ENCODE measurements at places on chromosomes 7 and 10.
A peak's percentile ranks its signal among the peaks of the same experiment; 100 is the strongest.

DNA sequence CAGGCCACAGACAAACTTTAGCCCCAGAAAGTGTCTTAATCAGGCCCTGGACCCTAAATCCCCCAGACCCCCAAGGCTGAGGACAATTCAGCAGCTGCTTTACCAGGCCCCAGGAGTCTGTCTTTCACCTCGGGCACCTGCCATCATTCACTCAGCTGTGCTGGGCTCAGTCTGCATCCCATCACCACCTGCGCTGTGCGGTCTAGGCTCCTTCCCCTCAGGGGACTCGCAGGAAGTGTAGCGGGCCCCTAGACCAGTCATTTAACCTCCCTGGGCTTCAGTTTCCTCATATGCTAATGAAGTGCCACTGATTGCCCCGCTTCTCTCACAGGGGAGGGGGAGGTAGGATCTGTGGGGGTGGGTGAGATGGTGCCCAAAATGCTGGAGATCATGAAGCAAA, 76.4 kb upstream of the ZMIZ1 start:
- no peak for DNase-seq

GRCh38 chr10:120394446-120394845, 62.6 kb upstream of the PLPP4 start:
- no peak for DNase-seq

DNA sequence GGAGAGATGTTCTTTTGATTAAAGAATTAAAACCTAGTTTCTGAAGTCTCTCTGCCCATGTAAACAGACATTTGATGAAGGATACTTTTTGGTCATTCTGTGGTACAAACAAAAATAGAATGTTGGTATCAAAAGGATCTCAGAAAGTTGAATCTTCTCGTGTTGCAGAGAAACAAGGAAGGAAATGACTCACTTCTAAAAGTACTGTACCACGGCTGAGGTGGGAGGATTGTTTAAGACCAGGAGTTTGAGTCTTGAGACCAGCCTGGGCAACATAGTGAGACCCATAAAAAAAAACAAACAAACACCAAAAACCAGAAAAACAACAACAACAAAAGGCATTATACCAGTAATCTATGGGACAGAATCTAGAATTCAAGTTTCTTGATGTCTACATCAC, 69.7 kb downstream of the PRSS58 start:
- DNase-seq, result no peak

DNA sequence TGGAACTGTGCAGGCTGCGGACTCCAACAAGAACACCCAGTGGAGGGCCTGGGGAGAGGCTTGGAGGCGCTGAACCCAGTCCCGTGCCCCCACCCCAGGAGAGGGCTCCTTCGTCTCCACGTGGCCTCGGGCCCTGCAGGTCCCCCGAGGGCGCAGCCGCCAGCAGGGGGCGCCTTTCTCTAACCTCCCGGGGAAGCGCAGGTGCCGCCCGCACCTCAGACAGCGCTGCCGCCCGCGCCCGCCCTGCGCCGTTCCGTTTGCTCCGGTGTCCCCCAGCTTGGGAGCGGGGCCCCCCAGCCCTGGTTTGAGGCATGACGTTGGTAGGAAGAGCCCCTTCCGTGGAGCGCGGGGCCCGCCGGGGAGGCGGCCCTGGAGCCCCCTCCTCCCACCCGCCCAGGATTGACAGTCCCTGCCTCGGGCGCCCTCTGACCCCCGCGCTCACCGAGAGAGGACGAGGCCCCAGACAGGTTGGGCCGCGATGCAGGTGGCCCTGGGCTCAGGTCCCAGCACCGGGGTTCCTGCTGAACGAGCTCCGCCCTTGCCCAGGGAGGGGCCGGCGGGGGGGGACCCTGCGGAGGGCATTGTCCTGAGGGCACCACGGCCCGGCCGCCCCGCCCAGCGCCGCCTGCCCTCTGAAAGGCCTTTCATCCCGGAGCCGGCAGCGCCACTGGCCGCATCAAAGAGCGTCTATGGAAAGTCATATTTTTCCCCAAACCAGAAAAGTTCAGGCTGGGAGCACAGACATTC, 42.8 kb downstream of the FOXL3 start:
- DNase-seq, result peak; percentile 81

DNA sequence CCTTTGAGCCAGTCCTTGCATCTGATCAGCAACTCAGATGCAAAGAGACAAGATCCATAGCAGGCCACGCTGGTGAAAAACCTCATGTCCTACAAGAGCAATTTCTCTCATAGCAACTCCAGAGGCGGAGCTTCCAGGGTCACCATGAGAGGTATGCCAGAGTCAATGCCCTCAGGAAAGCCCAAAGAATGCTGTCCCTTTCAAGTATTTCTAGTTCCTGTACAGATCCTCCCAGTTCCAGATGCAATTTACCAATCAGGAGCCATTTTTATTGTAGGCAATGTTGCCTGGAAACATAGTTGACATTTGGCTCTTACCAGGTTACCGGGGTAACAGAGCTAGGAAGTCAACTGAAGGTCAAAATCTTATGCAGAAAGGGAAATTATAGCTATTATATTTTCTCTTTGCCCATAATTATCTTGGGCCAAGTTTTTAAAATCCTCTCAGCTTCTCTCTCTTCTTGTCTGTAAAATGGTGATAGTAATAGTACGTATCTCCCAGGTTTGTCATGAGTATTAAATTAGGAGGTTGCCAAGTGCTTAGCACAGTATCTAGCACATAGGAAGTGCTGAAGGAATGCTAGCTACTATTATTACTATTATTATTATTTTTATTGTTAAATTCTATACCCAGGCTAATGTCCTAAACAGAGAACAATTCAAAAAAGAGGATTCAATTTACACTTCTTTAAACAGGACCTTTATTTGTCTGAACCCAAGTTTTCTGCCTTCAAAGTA, 46.3 kb upstream of the TM9SF3 start:
- DNase-seq, result no peak

GRCh38 chr7:46389146-46389545, 468.1 kb upstream of the IGFBP3 start:
- no peak for DNase-seq

DNA sequence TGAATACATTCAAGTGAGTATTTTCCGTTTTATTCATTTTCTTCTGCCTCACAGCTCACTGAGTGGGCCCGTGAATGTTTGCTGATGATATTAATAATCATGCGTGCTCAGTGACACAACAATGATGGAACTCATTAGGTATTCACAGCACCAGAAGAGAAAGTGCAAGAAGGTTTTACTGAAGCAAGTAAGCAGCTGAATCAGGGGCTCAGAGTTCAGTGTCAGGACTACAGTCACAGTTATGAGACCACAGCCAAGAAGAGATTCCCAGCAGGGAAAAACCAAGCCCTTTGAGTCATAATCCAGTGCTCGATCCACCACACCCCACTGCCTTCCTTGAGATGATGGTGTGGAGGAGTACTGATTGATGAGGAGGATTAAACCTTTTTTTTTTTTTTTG, 247.4 kb downstream of the KIAA1217 start:
- no peak for DNase-seq

GRCh38 chr7:82078807-82079206, 309.0 kb upstream of the HGF start:
- no peak for DNase-seq

DNA sequence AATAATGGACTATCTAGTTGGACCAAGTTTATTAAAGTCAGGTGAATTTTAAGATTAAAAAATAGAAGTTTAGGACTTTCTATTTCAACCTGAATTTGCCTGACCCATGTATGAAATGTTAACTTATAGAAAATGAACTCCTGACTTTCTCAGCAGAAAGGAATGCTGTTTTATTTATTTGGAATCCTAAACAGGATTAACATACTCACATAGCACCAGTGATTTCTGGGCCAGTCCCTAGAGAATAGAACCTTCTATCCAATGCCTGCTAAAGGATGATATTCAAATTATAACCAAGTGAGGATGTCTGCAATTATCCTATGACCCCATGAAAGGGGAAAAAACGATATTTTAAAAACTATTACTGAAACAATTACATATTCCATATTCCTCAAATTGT, 148.8 kb downstream of the CHRM2 start:
- no peak for DNase-seq

GRCh38 chr7:30164567-30164966, 29.8 kb downstream of the MTURN start:
- no peak for DNase-seq

DNA sequence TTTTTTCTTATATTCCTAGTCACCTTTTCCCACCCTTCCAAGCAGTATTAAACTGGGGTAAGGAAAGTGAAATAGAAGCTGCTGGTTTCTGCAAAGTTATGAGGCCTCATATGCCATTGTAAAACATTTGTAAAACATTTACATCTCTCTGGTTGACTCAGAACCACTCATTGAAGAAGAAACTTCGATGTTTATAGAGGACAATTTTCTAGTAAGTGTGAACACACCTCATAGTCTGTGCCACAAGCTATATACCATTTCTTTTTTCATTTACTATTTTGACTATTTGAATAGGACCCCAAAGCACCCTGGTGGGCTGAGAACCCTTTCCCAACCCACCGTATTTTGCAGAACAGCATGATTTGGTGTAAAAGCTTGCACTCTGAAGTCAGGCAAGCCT, 12.9 kb upstream of the ITGB1 start:
- no peak for DNase-seq

DNA sequence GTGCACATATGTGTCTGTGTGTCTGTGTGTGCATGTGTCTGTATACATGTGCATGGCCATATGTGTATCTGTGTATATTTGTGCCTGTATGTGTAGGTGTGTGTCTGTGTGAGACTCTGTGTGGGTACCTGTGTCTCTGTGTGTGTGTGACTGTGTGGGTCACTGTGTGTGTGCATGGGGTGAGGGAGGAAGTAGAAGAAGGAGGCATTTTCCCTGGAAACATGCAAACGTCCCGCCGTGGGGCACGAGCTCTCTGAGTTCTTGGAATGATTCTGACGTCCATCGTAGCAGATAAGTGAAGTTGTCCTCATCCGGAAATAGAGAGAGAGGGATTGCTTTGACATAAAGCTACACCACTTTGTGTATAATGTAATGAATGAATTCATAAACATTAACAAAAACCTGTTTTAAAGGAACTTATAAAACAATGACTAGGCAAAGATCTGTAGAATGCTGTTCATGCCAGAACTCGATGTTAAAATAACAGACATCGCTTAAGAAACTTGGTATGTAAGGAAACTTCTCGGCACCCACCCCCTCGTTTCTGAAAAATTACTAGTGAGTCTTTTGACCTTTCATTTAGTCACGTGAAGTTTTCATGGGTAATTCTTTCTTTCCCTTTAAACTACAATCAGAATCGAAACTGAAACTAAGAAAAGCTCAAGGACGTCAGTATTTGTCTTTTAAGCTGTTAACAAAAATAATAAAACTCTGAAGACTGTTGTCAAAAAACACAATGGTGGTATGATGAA, 43.6 kb upstream of the KLF6 start:
- DNase-seq, result no peak

DNA sequence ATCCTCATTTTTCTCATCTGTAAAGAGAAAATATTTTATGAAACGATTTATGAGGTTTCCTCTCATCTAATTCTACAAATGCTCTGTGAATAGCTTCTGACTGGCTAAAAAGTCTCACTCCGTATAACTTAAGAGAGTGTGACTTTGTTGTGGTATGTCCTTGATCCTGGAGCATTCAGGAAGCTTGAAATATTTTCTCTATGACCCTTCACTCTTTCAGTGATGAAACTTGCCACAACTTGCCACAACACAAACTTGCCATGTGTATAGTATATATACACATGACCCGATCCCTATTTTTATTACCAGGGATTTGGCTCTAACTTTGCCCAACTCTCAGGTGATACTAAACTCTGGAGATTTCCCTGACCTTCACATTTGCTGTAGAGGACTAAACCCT, 74.1 kb downstream of the TES start:
- DNase-seq, result no peak

DNA sequence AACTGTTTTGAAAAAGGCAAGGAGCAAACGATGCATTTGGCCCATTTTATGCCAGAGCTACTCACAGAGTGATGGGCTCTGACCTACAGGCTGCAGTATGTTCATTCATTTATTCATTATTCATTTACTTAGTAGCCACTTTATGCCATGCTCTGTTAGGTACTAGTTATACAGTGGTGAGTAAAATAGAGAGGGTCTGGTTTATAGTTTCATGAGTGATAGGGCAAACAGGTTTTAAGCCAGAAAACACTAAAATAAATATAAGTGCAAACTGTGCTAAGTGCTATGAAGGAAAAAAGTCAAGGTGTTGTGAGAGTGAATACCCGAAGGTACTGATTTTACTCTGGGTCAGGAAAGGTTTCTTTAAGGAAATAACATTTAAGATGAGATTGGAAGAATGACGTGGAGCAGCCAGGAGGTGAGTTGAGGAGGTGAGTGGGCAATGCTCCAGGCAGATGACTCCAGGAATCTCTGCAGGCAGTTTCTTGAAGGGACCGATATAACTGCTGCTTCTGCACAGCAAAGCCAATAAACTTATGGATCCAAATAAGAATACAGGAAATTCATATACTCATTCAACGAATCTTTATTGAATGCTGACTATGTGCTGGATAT, 56.9 kb upstream of the FAM133B start:
- DNase-seq, result no peak

DNA sequence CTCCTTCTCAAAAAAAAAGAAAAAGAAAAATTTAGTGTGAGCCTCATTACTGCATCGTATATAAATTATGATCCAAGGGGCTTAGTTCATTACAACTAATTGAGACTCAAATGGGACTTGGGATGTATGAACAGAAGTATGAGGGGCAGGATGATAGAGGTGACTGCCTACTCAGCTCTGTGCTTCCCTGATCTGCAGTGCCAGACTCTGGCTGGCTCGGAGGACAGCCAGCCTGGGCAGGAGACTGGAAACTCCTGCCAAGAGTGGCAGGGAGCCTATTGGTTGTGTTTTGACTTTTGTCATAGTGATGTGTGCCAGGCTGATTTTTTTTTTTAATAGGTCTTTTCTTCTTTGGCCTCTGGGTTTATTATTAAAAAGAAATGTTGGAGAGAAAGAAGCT, 73.8 kb upstream of the GTF2IRD1 start:
- no peak for DNase-seq

DNA sequence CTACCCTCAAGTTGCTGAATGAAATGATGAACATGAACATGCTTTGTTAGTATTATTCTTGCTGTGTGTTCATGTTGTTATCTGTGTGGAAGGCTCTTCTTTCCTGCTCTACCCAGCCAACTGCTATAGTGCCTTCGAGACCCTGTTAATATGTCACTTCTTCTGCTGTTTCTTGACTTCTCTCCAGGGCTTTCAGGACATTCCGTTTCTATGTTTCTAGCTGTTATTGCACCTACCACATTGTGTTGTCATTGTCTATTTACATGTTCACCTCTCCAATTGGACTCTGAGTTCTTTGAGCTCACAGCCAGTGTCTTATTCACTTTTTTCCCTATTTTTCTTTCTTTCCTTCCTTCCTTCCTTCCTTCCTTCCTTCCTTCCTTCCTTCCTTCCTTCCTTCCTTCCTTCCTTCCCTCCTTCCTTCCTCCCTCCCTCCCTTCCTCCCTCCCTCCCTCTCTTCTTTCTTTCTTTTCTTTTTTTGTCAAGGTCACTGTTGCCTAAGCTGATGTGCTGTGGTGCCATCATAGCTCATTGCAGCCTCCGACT, 40.4 kb downstream of the BAMBI start:
- no peak for DNase-seq

GRCh38 chr7:127250312-127251035, 2.3 kb downstream of the GRM8 start:
- no peak for DNase-seq
